ENCODE measurements at places on chromosomes 6 and 20. TPM values are rescaled to one million over a fixed set of nuclear protein-coding genes. Genes with fewer than 3 reads are reported as not detected.
A peak's percentile ranks its signal among the peaks of the same experiment; 100 is the strongest.

DNA sequence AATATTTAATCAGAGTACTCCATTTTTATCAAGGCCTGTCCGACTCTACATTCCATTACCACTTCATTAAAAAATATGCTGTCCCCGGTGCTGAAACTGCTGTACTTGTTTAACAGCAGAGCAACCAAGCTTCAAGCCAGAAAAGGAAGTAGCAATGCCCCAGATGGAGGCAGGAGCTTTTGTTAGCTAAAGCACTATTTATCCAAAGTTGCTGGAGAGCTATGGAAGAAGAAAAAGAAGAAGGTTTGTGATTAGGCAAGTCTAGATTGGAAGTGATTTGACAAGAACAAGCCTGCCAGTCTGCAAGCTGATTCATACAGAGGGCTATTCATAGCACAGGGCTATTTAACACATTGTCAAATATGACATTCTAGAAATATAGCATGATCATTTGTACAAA lies 160.9 kb upstream of the SPTLC3 start:
- no peak for DNase-seq
- no peaks in the 10 kb centered on the region for H3K27me3 ChIP-seq
- no peak overlapping the region for H3K4me3 ChIP-seq
- H3K36me3 ChIP-seq = no peaks in the 10 kb centered on the region
- peaks cover 5% of the 10 kb centered on the region for H3K4me1 ChIP-seq

- no peaks in the 10 kb centered on the region for H3K36me3 ChIP-seq
- peaks cover 5% of the 10 kb centered on the region for H3K27me3 ChIP-seq
- peaks cover 5% of the 10 kb centered on the region for H3K4me1 ChIP-seq
- H3K27ac ChIP-seq = peak overlapping the region; percentile 84
- peak overlapping the region; percentile 99 for H3K4me3 ChIP-seq
Measured at GRCh38 chr20:5949943-5950270, 426 bp downstream of the TRMT6 start.

DNA sequence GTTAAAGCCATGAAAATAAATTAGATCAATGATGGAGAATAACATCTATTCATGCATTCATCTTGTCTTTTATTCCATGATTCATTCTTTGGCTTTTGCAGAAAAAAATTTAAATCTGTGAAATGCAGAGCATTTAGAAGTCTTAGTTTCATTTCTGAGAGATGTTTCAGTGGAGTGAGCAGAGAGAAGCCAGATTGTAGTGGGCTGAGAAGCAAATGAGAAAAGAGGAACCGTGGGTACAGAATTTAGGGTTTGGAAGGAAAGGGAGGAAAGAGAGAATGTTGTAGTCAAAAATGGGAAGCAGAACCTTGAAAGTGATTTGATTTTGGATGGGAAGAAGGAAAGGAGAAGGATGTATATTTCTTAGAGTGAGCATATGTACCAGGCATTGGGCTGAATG lies 260.3 kb upstream of the MAN1A1 start:
- DNase-seq = no peak
- no peak overlapping the region for H3K27ac ChIP-seq
- no peaks in the 10 kb centered on the region for H3K36me3 ChIP-seq
- no peak overlapping the region for H3K4me3 ChIP-seq

DNA sequence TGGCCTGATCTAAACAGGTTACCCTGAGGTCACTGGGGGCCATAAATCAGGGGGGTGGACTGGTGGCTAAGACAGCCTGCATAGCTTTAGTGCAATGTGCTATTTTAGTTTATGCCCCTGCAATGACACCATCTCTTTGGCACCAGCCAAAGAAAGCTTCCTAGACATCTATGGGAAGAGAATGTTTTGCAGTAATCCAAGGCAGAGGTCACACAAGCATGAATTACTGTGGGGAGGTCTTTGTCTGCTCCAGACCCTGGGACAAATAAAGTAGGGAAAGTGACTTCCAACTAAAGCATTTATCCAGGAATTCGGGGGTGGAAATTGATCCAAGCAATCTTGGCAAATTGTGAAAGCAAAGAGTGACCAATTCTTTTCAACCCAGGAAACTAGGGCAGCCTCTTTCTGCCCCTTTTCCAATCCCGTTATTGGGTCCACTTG lies 5.3 kb downstream of the RIPOR2 start:
- no peak overlapping the region for H3K27ac ChIP-seq
- no peak for DNase-seq
- H3K4me1 ChIP-seq = peaks cover 8% of the 10 kb centered on the region
- H3K4me3 ChIP-seq = no peak overlapping the region
- H3K27me3 ChIP-seq = no peaks in the 10 kb centered on the region

DNA sequence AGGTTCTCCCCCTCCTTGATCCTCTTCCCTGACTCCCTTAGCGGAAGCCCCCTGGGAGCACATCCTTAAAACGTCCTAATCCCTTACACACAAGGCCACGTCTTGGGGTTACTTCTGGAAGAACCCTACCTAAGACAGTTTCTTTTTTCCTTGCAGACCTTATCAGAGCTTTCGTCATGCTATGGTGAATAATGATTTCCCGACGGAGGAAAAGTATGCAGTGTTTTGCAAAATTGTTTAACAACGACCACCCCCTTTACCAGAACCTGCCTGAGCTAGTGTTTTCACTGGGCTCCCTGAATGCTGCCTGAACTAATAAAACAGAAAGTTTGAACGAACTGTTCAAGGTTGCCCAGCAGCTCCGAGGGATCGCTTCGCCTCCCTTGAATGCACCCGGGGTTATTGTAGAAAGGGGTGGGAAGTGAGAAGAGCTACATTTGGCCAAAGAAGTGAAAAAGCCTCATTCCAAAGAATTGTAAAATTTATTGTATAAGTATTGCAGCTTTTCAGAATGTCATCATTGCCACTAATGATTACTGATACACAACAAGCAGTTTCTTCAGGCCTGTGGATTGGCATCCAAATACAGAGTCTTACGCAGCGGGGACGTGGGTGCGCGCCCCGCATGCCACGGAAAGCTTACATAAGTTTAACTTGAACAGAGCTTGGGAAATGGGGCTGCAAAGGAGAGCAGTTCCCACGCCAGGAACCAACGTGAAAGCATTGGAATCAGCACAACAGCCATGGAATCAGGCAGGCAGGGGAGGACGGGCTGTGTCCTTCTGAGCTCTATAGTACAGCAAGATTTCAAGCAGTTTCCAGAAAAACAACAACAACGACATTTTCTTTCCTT lies 27.9 kb upstream of the ZBP1 start:
- H3K36me3 ChIP-seq = peaks cover 24% of the 10 kb centered on the region
- no peak overlapping the region for H3K4me3 ChIP-seq
- H3K4me1 ChIP-seq = peaks cover 3% of the 10 kb centered on the region
- DNase-seq = no peak

DNA sequence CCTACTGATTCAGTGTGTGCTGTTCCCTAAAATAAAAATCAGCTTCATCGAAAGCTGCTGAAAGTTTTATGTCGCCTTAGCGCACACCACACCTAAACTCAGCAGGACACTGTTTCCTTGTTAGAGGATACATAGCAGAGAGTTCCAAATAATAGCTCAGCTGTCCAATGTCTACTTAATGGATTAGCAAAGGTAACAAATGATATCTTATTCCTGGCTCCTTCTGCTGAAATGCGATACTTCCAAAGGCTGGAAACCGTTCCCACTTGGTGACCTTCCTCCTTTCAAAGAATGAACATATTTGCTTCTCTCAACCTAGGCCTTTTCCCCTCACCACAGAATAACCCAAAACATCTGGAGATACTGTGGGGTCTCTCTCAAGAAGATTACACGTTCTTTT lies 189.5 kb upstream of the GMDS start:
- no peaks in the 10 kb centered on the region for H3K4me1 ChIP-seq
- no peak overlapping the region for H3K27ac ChIP-seq
- no peak for DNase-seq
- no peaks in the 10 kb centered on the region for H3K27me3 ChIP-seq
- H3K36me3 ChIP-seq = no peaks in the 10 kb centered on the region
- H3K4me3 ChIP-seq = no peak overlapping the region

GRCh38 chr6:163320804-163321203 lies 93.7 kb upstream of the QKI start:
- no peak overlapping the region for H3K27ac ChIP-seq
- H3K36me3 ChIP-seq = no peaks in the 10 kb centered on the region

DNA sequence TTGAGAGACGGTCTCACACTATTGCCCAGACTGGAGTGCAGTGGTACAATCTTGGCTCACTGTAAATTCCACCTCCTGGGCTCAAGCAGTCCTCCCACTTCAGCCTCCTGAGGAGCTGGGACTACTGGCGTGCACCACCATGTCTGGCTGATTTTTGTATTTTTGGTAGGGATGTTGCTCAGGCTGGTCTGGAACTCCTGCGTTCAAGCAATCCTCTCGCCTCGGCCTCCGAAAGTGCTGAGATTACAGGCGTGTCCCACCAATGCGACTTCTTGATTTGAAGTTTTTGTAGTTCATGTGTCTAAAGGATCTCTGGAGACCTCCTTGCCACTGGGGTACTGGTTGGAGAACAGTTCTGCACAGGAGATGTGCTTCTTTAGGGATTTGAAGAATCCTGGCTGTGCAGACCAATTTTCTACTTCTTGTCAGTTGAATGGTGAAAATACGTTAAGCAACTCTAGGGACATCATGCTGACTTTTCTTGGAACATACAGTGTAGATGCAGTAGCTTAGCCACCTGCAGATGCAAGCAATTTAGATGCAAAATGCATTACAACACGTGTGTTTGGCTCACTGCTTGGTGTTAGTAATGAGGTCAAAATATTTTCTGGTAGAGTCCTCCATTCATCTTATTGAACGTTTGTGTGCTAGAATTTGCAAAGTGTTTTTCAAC lies 28.2 kb downstream of the SYTL3 start:
- no peak overlapping the region for H3K27ac ChIP-seq
- no peaks in the 10 kb centered on the region for H3K36me3 ChIP-seq
- no peak for DNase-seq
- H3K4me1 ChIP-seq = no peaks in the 10 kb centered on the region
- H3K4me3 ChIP-seq = no peak overlapping the region
- H3K27me3 ChIP-seq = no peaks in the 10 kb centered on the region

DNA sequence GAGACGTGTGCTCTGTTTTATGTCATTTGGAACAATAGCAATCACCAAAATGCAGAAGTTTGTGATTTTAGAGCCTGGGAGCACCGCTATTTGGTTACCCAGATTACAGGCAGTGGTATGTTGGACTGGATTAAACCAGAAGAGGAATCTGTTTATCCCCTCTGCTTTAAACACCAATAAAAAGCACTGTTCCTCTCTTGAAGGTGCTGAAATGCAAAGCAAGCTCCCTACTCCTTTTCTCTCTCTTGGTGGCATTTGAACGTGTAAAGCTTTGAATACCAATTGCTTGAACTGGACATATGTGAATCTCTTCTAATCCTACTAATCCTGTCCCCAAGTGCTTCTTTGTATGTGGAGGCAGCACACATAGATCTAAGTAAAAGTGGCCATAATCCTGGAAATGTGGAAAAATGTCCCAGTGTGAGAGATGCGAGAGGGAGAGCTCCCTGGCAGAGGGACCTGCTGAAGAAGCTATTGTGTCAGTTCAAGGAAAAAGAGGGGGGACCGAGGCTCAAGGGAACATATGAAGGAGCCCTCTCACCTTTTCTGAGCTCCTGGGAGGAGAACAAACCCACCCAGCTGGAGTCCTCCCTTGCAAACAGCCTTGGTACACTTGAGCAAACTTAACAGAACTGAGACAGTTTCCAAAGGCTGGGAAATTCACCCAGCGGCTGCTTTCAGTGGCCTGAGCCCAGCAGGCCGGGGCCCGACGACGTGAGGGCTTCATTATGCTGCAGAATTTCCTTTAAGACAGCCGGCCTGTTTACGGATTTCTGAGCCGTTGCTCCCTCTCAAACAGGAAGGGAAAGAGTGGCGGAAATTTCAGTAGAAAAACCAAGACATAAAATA lies 18.8 kb upstream of the OLIG3 start:
- no peak overlapping the region for H3K4me3 ChIP-seq
- no peaks in the 10 kb centered on the region for H3K4me1 ChIP-seq
- H3K27me3 ChIP-seq = no peaks in the 10 kb centered on the region
- H3K27ac ChIP-seq = no peak overlapping the region

- H3K27ac ChIP-seq = peak within 1 kb of the TSS; percentile 96
- H3K4me3 ChIP-seq = peak within 1 kb of the TSS; percentile 94
- peaks cover 2% of the 10 kb centered on the region for H3K4me1 ChIP-seq
- DNase-seq = peak; percentile 83
- peaks cover 2% of the 10 kb centered on the region for H3K27me3 ChIP-seq
Measured at GRCh38 chr6:27388293-27389197, at the start of gene ZNF391. ZNF391 (plus strand) TSS chr6:27388759; CDS start chr6:27400371, 11,612 bp downstream.

DNA sequence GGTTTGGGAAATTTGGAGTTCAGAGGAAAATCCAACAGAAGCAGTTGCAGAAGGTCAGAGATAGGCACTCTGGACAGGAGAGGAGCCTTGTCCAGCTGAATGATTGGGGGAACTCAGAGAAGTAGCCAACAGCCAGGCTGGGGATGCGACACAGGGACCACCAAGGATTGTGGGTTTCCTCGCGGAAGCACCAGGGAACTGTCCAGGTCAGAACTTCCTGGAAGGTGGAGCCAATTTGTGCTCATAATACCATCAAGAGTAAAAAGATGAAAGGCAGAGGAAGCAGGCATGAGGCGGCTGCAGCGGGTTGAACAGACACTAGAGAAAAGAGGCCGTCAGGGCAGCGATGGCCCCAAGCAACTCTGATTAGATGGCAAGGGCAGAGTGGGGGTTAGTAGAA lies 33.7 kb downstream of the MDFI start:
- peaks cover 4% of the 10 kb centered on the region for H3K27me3 ChIP-seq
- no peak overlapping the region for H3K4me3 ChIP-seq
- no peak overlapping the region for H3K27ac ChIP-seq
- H3K4me1 ChIP-seq = peaks cover 29% of the 10 kb centered on the region
- no peaks in the 10 kb centered on the region for H3K36me3 ChIP-seq

DNA sequence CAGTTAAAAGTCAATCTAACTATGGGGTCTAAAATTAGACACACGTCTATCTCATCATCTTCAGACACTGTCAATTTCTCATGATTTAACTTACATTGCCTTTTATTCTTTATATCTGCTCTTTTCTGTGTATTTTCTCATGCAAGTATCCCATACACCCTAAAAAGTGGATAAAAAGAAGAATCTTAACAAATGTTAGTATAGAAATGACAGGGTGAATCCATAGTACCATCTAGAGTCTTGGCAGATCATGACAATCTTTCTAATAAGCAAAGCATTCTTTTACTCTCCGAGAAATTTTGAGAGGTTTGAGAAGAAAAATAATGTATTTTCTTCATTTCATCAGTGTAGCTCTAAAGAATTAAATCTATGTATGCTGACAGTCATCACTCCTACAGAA lies 382.7 kb downstream of the C6orf118 start:
- H3K4me3 ChIP-seq = no peak overlapping the region
- H3K27ac ChIP-seq = no peak overlapping the region
- H3K4me1 ChIP-seq = peaks cover 6% of the 10 kb centered on the region
- H3K27me3 ChIP-seq = peaks cover 2% of the 10 kb centered on the region

GRCh38 chr6:71510057-71510713 lies 221.6 kb downstream of the OGFRL1 start:
- H3K27ac ChIP-seq = no peak overlapping the region
- DNase-seq = no peak
- H3K4me1 ChIP-seq = no peaks in the 10 kb centered on the region
- H3K27me3 ChIP-seq = no peaks in the 10 kb centered on the region

SFTA2 gene
- total RNA-seq = not detected

KIF25 gene
- total RNA-seq = not detected

CCR6 gene
- not detected for total RNA-seq

EFCAB8 gene
- not detected for total RNA-seq

TTLL9 gene
- 1.5 TPM for total RNA-seq

PTK7 gene
- total RNA-seq = 166 TPM

RBPJL gene
- total RNA-seq = not detected

DDX39B gene
- 526 TPM for total RNA-seq

All from glutamatergic neuron (in vitro differentiated cells).